ENCODE measurements at places on chromosomes 11 and 22.

DNA sequence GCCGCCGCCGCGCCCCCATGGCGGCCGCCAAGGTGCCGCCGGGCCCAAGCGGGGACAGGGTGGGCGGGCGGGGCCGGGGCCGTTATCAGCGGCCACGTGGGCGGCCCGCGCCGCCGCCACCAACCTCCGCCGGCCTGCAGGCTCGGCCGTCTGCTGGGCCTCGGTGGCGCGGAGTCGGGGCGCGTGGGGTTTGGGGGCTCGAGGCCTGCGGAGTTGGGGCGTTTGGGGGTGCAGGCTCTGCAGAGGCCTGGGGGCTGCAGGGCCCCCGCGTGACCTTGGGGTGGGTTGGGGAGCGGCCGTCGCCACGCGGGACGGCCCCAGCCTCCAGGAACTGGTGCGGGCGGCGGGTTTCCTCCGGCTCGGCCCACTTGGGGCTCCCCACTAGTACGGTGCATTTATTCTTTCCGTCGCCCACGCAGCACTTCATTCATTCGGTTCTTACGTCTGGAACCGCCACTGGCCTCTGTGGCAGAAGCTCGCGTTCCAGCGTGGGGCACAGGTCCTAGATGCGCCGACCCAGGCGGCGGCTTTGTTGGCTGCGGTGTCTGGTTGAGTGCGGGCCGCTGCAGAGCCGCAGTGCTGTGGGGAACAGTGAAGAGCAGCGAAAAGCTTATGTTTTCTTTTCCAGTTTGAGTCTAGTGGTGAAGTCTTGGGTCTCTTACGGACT is 740 bp upstream of the TRMT2A start:
- DNase-seq = peak; percentile 37

- no peak for DNase-seq
These were observed 97.2 kb downstream of the GRIK4 start for GRCh38 chr11:120608760-120609211.

- DNase-seq = no peak
These were observed 25.9 kb upstream of the WNT7B start for GRCh38 chr22:46002757-46003270.

DNA sequence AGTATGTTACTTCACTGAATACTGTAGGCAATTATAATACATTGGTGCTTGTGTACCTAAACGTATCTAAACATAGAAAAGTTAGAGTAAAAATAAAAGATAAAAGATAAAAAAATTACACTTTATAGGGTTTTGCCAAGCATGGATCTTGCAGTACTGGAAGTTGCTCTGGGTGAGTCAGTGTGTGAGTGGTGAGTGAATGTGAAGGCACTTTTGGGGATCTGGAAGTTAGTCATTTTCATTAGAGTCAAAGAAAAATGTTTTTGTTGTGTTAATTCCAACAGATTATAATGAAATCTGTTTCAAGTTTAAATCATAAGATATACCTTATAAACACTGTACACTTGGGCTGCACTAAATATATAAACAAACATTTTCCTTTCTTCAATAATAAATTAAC is 3.3 kb downstream of the SLC22A25 start:
- no peak for DNase-seq

- DNase-seq = no peak
These were observed 62.6 kb downstream of the EFCAB6 start for GRCh38 chr22:43749473-43749872.

- DNase-seq = no peak
These were observed 18.2 kb upstream of the CLPB start for GRCh38 chr11:72452495-72452894.

GRCh38 chr22:17540481-17540880 is 22.8 kb upstream of the SLC25A18 start:
- no peak for DNase-seq

DNA sequence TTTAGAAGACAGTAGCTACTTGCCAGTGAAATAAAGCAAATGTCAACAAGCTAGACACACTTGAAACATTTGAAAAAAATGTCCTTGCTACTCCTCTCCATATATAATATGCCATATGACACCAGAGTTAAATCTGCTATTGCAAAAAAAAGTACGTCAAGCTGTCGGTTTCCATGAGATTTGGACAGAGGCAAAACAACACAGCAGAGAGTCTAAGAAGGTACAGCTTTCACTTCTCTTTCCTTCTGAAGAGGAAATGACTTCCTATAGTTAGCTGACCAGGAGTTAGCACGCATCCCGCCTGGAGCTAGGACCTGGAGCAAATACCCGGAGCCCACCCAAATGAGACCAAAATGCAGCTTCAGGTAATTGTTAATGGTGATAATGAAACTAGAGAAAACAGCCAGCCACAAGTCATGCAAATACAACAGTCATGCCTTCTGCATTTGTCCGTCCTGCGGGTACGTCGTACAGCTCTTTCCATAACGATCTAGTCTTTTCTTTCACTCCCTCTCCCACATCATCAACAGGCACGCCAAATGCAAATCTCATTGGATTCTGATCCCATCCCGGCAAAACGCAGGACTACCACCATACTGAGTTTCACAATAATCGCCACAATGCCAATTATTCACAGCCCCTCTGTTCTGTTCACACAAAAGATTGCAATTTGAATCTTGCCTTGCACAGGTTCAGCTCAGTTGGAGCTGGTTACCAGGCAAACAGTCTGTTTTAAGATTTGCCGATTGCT is 395.0 kb upstream of the CCDC90B start:
- no peak for DNase-seq

GRCh38 chr22:50710886-50711285 is 27.1 kb upstream of the ACR start:
- DNase-seq = no peak

DNA sequence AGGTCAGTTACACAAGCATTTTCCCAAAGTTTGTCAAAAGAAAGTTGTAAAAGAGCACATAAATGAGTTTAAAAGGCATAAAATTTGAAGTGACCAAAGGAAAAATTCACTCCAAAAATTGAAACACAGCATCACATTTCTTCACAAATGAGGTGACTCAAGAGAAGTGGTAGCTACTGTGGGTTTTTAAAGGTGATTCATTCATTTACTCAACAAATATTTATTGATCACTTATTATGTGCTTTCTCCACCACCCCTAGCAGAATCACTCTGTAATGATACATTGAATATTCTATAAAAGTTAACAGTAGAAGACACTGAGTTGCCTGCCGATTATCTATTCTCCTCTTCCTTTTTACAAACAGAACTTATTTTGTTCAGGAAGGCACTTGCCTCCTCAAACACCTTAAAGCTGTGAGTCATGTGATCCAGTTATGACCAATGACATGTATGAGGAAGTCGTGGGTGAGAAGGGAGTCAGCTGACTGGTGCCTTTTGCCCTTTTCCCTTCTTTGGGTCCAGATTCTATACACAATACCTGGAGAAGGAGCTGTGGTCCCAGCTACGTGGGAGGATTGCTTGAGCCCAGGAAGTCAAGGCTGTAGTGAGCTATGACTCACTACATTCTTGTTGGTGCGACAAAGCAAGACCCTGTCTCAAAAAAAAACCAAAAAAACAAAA is 67.7 kb upstream of the CLNS1A start:
- DNase-seq = no peak

DNA sequence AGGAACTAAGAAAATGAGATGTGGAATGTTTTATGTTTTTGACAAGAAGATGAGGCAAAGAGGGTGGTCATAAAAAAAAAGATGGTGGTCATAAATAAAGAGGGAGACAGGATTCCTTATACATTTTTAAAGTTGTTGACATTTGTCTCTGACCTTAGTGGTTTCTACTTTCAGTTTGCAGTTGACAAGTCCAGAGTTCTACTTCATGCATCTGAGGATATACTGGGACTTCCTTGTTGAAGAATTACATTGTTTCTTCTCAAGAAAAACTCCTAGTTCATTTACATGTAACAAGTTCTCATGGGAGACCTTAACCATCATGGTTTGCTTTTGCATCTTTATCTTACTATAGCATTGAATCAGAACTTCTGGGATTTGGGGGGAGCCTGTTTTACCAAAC is 1.2 kb downstream of the OR6X1 start:
- no peak for DNase-seq

GRCh38 chr11:78828676-78829075 is 254.0 kb upstream of the NARS2 start:
- DNase-seq = no peak

- no peak for DNase-seq
These were observed 5.8 kb upstream of the LGALS1 start for GRCh38 chr22:37669586-37669985.

DNA sequence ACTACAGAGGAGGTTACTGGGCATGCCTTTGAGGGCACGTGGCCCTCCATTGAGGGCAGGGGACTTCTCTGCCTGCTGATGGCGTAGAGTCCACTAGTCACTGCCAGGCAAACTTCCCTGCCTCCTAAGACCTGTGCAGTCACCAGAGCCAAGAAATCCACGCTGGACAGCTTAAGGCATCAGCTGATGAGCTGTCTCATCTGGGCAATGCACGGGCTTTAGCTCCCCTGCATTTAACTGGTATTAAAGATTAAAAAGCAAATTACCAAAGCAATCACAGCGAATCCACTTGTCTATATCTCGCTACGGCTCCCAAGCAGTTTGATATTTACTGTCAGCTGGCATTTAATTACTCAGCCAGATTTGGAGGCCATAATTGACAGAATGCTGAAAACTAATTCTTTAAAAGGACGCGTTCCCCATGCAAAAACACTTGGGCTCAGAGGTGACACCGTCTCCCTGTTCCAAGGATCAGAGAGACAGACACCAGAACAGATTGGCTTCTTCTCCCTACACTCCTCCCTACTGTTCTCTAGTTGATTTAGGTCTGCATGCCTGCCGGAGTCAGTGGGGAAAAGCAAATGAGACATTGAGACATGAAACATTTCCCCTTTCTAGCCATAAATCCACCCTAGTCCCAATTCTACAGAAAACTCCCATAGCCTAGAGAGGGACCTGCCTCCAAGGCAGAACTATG is 68.5 kb downstream of the SPATA19 start:
- no peak for DNase-seq

GRCh38 chr11:127195501-127196120 is 195.0 kb upstream of the KIRREL3 start:
- no peak for DNase-seq

DNA sequence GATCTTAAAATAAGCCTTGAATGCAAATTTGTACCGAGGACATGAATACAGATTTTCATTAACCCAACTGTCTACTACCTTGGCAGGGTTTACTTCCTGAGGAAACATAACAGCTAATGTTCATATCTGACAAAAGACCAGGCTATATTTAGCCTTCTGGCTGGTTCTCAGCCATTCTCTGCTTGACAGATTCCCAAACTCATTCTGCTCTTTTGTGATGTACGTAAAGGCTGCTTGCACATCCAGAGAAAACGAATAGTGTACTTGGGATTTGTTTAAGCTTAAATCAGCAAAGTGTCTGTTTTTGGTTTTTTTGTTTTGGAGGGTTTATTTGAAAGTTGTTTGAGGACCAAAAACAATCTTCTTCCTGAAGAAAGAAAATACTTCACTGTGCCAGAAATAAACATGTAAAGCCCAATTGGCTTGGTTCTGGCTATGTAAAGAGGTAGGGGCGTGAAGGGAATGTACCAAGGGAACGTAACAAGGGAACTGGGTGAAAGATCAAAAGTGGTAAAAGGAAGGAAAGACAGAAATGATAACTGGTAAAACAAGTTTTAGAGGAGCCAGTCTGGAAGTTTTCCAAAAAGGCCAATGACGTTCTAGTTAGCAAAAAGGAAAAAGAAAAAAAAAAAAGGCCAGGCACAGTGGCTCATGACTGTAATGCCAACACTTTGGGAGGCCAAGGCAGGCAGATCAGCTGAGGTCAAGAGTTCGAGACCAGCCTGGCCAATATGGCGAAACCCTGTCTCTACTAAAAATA is 21.4 kb upstream of the CRTAM start:
- DNase-seq = no peak

DNA sequence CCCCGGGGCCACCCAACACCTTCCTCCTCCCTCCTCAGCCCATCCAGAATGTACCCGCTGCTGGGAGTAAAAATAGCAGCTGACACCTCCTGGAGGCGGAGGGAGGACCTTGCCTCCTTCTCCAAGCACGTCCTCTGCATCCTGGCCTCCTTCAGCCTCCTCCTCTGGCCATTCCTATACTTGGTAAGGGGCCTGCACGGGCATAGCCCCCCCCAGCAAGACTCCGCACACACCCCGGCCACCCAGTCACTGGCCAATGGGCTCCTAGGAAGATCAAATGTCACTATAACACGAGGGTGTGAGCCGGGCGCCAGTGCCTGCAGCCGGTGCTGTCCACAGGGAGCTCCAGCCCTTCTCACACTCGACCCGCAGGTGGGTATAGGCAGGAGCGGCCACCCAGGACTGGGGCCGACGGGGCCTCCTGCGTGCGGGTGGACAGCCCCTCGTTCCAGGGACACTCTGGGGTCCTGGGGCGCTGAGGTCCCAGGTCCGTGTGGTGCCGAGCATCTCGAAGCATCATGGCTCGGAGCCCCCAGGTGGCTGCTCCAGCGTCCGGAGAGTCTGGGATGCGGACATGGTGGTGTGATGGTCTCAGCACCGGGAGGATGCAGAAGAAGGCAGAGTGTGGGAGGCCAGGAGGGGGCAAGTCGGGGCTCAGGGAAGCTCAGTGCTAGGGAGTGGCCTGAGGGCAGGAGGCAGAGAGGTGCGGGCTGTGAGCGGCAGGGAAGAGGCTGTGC is at the start of gene TNNT3:
Gene TNNT3 (plus strand): TSS at position 313 of the 737 bp plus-strand sequence. CDS start 3,172 bp downstream, outside the sequence.
- no peak for DNase-seq

GRCh38 chr11:75078233-75078632 is 18.4 kb downstream of the OR2AT4 start:
- no peak for DNase-seq

DNA sequence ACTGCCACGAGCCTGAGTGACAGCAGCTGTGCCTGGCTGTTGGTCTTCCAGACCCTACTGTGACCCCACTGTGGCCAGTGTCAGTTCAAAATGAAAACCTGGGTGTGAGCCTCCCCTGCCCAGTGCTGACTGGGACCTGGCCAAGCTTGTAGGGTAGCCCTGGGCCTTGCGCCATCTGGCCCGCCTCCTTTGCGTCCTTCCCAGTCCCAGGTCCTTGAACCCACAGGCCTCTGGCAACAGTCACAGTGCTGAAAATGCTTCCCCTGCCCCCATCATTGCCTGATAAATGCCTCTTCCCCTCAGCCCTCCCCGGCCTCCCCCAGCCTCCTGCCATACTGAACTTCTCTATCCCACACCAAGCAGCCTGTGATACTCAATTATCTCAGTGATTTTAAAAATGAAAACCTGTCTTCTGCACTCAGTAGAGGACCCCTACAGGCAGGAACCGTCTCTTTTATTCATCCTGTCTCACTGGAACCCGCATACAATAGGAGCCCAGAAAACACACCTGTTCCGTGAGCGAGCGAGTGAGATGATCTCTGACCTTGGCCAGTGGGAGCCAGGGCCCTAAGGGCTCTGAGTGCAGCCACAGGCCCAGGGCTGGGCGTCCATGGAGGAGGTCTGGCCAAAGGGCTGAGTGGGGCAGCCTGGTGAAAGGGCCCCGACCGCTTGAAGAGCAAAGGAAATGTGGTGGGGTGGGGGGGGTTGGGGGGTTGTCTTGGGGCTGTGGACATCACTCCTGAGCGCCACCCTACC is 49.7 kb upstream of the TTLL12 start:
- DNase-seq = no peak
